Activated CD4-positive, alpha-beta T cell treated with anti-CD3 and anti-CD28 coated beads, Interleukin-2, amount 50 U/mL, for 16 hours (primary cell): ENCODE measurements at places on chromosomes 13 and 19.

GRCh38 chr13:95325485-95325884, 24.2 kb upstream of the ABCC4 start:
- no peak for DNase-seq

- no peak for DNase-seq
These were observed 18.1 kb downstream of the MCF2L start for GRCh38 chr13:112986946-112987681.

- DNase-seq = peak; percentile 59
These were observed at the start of gene DZIP1 for GRCh38 chr13:95644601-95645052. Gene DZIP1, minus strand, starts transcription at chr13:95644706. Its CDS starts 2,677 bp downstream, at chr13:95642029.

- no peak for DNase-seq
These were observed 268.8 kb downstream of the DLEU7 start for GRCh38 chr13:50574731-50575130.

- DNase-seq = no peak
These were observed 14.0 kb upstream of the ZNF491 start for GRCh38 chr19:11784356-11784755.

- DNase-seq = no peak
These were observed 10.7 kb downstream of the PTPRH start for GRCh38 chr19:55198651-55199050.

- DNase-seq = no peak
These were observed 11.8 kb downstream of the SH3GL1 start for GRCh38 chr19:4388337-4389063.

- no peak for DNase-seq
These were observed 1102.1 kb downstream of the DIAPH3 start for GRCh38 chr13:59061621-59062020.

GRCh38 chr19:55667958-55668357, 7.1 kb upstream of the EPN1 start:
- DNase-seq = no peak

GRCh38 chr13:73729046-73729445, 405.2 kb downstream of the KLF12 start:
- no peak for DNase-seq

GRCh38 chr13:51719394-51719793, 84.6 kb downstream of the DHRS12 start:
- no peak for DNase-seq

DNA sequence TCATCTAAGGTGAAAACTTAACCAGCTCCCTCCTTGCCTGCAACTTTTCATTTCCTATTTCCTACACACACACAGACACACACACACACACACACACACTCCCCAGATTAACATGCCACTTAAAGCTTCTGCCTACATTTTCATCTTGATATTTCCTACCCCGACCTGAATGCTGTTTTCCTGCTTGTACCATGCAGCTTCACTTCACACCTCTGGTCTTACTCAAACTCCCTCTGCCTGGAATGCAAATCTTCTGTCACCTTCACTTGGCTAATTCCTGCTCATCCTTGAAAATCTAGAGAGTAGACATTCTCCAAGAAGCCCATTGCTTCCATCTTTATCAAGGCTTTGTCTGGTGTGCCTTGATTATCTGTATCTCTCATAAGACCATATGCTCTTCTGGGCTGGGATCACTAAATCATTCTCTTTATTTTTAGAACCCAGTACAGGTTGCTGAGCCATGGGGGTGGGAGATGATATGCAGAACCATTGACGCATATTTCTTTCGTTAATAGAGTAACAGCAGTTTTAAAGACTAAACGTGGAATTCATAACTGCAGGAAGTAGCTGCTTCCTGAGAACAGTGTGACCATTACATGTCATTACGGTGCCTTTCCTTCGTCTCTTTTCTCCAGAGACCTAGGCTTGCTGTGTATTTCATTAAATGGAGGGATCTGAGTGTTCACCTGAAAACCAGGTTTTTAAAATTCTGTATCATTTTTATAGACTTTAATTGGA, 37.7 kb downstream of the CNMD start:
- DNase-seq = no peak

- no peak for DNase-seq
These were observed 931.0 kb upstream of the MIR17HG start for GRCh38 chr13:90416519-90416918.

DNA sequence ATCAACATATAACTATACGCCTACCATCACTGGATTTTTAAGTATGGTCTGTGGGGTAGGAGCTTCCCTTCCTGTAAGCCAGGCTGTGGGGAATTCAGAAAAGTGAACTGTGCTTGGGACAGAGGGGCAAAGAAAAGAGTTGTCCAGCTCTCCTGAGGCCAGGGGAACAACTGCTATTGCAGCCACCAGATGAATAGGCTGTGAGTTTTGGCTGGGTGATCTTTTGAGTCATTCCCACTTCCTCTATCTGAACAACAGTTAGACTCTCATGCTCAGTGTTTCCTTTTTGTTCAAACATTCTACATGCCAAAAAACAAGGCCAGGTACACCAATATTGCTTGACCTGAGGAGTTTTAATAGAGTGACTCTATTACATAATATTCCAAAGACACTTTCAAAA, 426.2 kb upstream of the DACH1 start:
- DNase-seq = no peak

DNA sequence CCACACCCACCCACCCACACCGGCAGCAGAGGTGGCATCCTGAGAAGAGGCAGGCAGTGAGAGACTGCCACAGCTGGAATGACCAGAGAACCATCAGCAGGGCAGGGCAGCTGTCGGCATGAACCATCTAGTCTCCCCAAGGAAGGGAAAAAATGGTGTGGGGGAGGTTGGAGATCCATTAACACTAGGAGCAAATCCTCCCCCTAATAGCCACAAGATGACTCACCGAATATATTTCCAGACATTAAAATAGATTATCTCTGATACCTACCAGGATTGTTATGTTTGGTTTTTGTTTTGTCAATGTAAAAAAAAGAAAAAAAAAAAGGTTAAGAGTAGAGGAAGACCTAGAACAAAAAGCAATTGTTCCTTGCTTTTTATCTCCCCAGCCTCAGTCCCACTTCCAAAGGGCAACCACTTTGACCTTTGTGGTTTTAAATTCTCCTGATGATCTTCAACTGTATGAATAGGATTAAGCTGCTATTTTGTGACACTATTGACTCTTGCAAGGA, 34.2 kb downstream of the THSD1 start:
- DNase-seq = no peak

- peak; percentile 16 for DNase-seq
These were observed 35.6 kb downstream of the EFNB2 start for GRCh38 chr13:106499896-106500295.

DNA sequence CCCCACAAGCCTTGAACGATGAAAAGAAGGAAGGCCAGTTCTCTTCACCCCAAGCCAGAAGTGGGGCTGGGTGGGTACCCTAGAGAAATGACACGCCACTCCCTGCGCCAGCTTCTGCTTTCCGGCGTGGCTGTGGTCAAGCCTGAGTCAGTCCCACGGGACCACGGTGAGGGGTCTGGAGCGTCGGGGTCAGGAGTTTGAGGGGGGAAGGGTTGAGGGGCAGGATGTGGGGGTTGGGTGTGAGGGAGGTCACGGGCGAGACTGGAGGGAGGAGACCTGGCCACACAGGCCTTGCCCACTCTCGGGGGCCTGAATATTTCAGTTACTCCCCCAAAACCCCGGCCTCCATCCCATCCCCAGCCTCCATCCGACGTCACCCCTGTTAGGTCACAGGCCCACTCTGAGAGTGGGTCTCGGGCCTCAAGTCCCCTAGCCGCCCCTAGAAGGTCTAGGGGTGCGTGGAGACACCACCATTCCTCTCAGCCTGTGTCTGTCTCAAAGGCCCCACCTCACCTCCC, 500 bp upstream of the IFI30 start:
- no peak for DNase-seq

- peak; percentile 33 for DNase-seq
These were observed 9.0 kb downstream of the ZNF808 start for GRCh38 chr19:52536448-52536800.

GRCh38 chr19:44718441-44719261, 19.7 kb downstream of the CEACAM16 start:
- no peak for DNase-seq

GRCh38 chr19:4199699-4200293, 17.3 kb downstream of the ANKRD24 start:
- DNase-seq = no peak

DNA sequence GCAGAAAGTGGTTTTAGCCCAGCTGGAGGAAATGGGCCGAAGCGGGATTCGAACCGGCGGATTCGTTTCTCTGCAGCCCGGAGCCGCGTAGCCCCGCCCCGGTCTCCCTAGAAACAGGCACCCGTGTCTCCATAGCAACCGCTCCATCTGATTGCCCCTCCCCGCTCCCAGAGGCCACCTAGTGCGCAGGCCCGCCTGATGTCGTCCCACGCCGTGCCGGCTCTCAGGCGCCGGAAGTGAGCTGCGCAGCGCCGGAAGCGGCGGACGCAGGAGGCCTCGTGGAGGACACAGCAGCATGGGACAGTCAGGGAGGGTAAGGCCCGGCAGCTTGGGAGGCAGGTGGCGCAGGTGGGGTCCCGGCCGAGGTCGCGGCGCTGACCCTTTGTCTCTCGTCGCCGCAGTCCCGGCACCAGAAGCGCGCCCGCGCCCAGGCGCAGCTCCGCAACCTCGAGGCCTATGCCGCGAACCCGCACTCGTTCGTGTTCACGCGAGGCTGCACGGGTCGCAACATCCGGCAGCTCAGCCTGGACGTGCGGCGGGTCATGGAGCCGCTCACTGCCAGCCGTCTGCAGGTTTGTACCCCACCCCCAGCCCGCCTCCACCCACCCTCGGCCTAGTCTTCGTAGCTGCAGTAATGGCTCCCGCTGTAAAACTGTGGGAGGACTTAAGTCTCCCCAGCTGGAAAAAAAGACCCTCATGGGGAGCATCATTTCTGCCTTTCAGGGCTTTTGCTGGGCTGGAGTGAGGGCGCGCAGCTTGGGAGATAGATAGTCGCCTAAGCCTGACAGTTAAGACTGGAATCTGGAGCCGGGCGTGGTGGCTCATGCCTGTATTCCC, at the start of gene PPAN:
TSS of gene PPAN (plus strand) at position 263 of the 837 bp plus-strand sequence. CDS start at position 296, 33 bp downstream.
- DNase-seq = peak; percentile 99

DNA sequence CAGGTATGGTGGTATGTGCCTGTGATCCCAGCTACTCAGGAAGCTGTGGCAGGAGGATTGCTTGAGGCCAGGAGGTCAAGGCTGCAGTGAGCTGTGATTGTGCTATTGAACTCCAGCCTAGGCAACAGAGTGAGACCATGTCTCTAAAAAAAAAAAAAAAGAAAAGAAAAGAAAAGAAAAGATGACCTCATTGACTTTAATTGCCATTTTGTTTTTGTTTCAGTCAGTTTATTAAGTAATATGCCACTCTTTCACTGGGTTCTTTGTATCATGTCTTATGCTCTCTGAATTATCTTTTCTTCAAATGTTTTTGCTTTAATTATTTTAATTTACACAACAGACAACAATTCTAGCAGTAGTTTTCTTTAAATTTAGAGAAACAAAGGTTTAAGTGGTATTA, 293.8 kb downstream of the TSHZ3 start:
- DNase-seq = no peak

DNA sequence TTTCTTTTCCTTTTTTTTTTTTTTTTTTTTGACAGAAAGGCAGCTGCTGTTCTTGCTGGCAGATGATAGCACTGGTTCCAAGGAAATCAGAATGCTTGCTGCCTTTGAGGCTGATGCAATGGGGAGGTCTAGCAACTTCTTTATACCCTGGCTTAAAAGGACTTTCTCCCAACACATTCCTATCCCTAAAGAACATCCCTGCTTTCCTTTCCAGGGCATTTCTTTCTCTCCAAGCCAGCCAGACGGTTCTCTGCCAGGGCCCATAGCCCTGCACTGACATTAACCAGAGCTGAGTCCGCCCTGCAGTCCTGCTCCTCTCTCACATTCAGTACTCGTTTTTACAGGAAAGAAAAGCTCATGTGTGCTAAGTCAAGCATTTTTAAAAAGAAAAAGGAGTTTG, 133.9 kb upstream of the WASF3 start:
- no peak for DNase-seq

- peak; percentile 71 for DNase-seq
These were observed 2.5 kb downstream of the LDLR start for GRCh38 chr19:11091703-11092153.

DNA sequence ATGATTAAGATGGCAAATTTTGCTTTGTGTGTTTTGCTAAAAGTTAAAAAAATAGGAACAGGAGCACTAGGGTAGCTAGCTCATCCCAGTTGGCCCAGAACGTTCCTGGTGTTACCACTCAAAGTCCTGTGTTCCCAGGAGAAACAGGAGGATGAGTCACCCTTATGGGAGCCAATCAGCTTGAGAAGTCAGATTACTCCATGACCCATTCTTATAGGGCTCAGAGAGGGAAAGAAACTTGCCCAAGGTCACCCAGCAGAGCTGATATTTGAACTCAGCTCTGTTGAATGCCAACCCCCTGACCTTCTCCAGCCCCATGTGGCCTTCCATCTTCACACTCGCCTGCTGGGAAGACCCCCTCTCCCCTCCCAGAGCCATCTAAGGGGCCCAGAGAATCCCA, 13.0 kb downstream of the NMRK2 start:
- no peak for DNase-seq

DNA sequence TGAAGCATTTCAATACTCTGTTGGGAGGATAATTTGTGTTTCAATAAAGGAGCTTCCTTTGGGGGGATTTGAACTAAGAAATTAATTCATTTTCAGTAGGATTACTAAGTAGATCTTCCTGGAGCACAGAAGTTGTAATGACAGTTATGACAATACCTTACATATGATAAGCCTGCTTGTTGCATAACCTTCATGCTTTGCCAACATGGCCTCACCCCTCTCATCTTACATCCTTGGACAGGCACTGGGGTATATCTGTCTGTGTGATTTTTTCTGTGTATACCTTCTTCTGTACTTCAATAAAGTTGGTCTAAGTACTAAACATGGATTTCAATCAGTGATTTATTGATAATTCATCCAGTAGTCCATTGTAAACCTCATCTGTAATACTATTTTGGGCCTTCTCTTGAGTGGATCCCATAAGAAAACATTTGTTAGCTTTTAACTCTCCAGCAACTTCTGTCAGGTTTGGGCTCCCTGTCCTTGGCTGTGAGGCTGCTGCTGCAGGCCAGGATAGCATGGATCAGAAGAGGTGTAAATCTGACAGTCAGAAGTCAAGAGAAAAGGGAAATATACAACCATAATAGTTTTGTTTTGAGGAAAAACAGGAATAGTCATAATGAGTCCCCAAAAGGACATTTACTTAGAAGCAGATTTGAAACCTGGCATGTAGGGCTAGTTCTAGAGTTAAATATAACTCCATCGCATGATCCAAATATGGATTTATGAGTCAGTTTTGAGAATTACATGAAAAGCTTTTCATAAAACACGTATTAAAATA, 422.2 kb downstream of the KLF5 start:
- no peak for DNase-seq

- DNase-seq = no peak
These were observed 21.1 kb downstream of the LATS2 start for GRCh38 chr13:21040120-21040826.

GRCh38 chr13:98098516-98098915, 44.4 kb upstream of the FARP1 start:
- no peak for DNase-seq
